ENCODE measurements at places on chromosomes 2 and 18.
A peak's percentile ranks its signal among the peaks of the same experiment; 100 is the strongest.

- no peak for DNase-seq
These were observed 4.1 kb upstream of the LRP1B start for GRCh38 chr2:142134911-142135310.

GRCh38 chr2:54212456-54212855, 43.6 kb downstream of the TSPYL6 start:
- DNase-seq = no peak

DNA sequence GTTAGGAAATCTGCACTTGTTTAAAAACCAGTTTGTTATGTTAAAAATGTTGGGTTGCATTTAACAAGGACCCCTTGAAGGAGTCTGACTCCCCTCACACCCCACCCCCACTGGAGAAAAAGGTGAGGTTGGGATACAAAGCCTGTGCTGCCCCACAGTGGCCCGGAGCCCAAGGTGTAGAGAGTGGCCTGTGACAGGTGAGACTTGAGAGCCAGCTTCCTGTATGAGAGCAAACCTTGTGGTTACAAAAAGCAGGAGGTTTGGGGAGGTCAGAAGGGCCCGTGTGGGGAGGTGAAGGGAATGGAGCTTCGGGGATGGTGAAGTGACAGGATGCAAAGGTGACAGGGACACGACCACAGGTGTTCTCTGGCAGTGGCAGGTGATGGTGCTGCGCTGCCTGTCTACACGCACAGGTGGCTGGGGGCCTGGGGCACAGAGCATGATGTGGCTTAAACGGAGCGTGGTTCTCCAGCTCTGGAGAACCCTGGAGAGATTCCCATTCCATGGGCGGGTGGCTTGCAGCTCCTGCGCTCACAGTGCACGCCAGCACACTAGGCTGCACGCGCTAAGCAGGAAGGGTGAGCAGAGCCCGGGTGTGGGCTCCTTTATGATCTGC, 29.0 kb downstream of the IMPA2 start:
- no peak for DNase-seq

DNA sequence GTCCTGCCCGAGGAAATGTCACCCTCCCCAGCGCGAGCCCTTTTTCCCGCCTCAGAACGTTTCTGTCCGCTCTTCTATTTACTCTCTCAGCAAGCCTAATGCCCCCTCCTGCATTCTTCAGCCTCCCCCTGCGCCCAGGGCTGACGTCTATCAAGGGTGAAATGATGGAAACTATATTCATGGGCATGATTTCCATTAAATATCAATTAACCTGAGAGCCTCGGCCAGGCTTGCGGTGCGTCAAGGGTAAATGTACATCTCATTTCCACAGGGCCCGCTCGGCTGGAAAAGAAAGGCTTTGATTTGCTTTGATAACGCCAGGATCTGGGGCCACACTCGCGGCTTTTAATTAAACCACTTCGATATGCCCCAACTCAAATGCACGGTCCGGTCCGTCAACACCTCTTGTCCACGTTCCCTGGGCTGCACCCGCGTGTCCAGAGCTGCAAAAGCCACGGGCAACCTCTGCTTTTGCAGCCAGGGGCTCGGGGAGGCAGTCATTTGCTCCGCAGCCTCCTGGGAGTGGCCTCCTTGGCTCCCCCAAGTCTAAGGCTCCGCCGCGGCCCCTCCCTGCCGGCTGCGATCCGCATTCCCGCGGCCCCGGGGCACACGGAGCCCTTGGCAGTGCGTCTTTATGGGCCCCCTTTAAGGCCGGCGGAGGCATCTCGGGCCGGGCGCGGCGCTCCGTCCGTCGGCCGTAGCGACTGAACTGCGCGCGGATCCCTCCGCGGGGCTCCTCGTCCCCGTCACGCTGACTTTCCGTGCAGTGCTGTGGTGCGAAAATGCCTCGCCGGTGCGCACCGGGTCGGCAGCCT, at the start of gene HOXD8:
Gene HOXD8 (plus strand): TSS at position 724 of the 815 bp plus-strand sequence. CDS start 662 bp downstream, outside the sequence.
- peak; percentile 69 for DNase-seq

DNA sequence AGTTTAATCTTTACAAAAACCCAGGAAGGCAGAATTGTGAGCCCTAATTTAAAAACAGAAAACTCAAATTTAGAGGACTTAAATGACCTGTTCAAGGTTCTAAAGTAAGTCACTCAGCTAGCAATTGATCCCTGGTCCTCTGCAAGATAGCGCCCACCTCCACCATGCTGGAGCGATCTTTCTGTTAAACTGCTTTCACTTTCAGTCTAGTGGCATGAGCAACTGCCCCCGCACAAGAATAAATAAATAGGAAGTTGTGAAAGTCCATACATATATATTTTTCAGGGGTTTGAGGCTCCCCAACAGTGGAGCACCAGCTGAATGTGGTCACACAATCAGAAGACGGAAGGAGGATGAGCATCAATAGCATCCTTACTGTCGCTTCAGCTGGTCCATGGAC, 217.9 kb downstream of the NAPG start:
- DNase-seq = no peak
